ENCODE measurements at places on chromosomes 7 and 10.

DNA sequence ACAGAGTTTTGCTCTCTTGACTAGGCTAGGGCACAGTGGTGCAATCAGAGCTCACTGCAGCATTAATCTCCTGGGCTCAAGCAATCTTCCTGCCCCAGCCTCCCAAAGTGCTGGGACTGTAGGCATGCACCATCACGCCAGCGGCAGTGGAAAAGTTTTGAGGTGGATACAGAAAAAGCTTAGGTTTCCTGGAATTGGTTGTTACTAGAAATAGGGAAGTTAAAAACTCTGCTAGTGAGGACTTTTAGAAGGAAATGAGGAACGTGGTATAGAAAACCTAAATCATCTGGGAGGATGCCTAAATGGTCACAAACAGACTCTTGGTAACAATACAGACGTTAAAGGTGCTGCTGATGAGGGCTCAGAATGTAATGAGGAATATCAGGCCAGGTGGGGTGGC is 10.9 kb upstream of the SNX8 start:
- DNase-seq: no peak

DNA sequence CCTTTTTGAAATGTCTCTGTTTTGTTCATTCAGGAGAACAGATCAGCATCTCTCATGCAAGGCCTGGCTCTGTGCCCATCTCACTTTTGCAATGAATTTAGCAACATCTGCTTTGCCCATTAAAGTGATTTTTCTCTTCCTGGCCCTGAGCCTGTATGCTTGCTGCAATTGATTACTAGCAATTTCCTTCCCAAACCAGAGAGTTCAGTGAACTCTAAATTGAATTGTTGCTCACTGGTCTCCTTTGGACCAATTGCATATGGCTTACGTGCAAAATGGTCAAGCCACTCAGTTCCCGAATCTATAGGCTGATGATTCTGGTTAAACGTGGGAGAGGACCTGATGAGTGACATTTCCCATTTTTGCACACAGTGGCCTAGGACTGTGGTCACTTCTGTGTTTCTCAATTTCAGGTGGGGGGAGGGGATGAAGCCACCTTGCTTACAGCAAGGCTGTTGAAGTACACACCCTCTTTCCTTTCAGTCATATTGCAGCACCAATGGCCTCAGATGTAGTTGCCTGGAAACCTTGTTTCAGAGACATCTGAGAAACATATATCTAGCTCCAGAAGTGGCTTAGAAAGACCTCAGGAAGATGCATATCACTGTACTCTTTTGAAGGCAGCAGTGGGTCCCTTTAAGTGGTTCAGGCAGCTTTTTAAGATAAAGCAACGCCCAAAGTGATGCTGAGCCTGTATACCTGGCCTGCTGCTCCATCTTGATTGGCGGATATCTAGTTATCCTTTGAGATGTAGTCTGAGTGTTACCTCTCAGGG is 201.4 kb downstream of the PTEN start:
- no peak for DNase-seq

DNA sequence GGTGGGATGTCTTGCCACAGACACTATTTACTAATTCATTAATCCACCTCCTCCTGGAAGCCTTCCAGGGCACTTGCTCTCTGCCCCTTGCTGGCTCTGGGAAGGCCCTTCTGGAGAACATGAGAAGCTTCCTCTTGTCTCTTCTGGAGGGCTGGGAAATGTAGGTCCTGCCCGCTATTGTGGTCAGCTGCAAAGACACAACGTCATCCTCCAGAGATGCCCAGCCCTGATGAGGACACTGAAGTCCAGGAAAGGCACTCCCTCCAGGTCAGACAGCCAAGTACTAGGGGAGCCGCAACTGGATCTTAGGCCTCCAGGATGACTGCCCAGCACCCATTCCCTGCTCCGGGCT is 9.6 kb upstream of the TACR2 start:
- no peak for DNase-seq

DNA sequence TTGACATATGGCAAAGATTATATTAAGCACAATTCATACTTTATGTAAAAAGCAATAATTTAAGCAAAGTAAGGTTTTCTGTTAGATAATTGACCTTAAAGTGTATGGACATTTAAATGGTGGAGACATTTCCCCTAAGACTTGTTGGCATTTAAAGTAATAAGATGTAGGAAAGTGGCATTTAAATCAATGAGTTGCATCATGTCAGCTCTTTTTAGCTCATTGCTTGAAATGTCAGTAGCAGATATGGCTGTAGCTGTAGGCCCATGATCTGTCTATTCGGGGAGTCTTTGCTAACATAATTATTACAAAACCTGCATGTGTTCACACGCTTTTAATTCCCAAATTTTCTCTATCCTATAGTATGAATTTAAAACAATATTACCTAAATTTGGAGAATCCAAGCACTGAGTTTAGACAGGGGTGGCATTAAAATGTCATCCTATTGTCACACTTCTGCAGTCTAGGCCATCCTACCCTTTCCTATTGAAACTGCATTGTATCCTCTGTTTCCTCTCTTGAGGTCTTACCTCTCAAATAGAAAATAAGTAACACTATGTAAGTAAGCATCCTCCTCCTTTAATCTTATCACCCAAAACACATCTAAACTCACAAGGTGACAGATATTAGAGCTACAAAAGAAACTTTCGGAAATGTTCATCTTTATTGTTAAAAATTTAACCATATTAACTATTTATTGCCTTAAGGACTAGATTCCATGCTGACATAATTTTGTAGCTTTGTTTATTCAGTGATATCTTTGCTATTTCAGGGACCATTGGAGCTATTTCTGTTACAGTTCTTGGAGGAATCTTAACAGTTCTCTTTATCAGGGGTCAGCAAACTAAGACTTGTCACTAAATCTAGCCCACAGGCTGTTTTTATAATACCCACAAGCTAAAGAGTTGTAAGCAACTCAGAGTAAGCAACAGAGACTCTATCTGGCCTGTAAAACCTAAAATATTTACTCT is 91.2 kb downstream of the LCOR start:
- DNase-seq: no peak

- DNase-seq: no peak
These were observed 248.5 kb upstream of the NPY start for GRCh38 chr7:24035366-24036032.

DNA sequence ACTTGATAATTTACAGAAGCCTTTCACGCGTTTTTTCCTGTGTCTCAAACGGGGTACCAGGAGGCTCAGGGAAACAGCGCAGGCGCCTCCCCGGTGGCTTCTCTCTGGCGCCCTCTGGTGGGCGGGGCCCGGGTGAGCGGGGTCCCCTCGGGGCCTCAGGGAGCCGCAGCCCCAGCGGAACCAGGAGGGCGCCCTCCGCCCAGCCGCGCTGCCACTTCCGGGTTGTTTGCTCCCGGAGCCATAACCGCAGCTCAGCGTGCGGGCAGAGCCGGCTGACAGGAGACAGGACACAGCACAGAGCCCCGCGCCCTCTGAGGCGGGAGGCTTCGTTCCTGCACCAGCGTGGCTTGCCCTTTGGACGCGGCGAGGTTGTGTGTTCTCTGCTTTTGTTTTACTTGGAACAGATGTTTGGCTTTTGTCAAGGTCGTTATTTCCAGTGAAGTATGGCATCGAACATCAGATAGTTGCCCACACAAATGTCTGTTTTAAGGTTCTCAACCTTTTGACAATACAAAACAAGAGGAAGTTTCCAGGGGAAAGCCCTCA is 6.9 kb upstream of the CYP2E1 start:
- DNase-seq: peak; percentile 84

DNA sequence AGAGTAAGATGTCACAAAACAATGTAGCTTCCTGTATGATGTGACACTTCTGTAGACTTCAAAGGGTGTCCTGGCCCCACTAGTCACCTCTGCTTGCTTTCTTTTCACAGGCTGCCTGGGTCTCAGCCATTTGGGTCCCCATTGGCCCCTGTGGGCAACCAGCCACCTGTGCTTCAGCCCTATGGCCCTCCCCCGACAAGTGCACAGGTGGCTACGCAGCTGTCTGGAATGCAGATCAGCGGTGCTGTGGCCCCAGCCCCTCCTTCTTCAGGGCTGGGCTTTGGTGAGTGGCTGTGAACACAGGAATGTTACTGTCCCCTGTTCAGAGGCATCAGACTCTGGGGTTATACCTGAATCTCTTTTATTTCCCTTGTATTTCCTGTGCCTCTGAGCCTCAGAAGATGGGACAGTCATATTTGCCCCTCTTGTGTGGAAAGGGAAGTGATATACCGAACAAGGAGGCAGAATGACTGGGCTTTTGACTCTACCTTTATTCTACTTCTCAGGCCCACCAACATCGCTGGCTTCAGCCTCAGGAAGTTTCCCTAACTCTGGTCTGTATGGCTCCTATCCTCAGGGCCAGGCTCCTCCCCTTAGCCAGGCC is 15.4 kb downstream of the SEC24C start:
- no peak for DNase-seq

GRCh38 chr7:151686016-151686766 is 166.5 kb upstream of the RHEB start:
- DNase-seq: no peak

DNA sequence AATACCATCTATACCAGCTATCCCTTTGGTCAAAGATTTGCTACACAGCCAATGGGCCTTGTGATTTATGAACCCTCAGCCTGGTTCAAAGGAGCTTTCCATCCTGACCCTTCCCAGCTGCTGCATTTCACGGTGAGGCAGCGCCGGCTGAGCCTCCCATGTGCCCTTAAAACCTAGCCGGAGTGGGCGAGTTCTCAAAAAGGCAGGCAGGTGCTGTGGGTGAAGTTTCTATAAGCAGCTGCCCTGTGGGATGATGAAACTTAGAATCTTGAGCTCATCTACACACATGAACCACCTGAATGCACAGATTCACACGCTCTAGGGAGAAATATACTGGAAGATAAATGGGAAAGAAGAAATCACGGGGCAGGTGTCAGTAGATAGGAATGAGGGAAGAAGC is 224.7 kb downstream of the MLLT10 start:
- DNase-seq: no peak

- no peak for DNase-seq
These were observed 33.7 kb upstream of the CREB5 start for GRCh38 chr7:28378574-28379149.

DNA sequence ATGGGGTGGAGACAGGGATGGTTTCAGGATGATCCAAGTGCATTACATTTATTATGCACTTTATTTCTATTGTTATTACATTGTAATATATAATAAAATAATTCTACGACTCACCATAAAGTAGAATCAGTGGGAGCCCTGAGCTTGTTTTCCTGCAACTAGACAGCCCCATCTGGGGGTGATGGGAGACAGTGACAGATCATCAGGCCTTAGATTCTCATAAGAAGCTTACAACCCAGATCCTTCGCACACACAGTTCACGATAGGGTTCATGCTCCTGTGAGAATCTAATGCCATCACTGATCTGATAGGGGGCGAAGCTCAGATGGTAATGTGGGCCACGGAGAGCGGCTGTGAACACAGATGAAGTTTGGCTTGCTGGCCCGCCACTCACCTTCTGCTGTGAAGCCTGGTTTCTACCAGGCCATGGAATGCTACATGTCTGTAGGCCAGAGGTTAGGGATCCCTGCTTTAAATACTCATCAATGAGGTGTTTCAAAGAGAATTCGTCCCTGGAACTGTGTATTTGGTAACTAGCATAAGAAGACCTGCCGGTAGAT is 21.2 kb upstream of the PRKCQ start:
- no peak for DNase-seq

GRCh38 chr10:32540691-32541470 is 94.9 kb downstream of the CCDC7 start:
- DNase-seq: no peak

DNA sequence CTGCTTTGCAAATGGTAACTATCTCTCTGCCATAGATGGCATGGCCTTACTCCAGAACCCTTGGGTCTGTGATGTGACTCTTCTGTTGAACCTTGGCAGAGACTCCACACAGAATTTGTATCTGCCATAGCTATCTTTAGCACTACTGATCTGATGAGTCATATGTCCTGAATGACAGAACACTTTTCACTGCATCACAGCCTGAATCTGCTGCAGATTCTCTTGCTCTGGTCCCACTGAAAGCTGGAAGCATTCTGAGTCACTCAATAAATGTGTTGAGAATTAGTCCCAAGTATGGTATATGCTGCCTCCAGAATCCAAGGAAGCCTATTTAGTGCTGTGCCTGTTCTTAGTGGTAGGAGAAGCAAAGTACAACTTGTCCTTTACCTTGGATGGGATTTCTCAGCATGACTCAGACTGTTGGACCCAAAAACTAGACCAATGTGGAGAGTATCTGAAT is 39.5 kb upstream of the ANKRD1 start:
- DNase-seq: no peak

GRCh38 chr7:729140-730000 is 2.3 kb upstream of the PRKAR1B start:
- no peak for DNase-seq

DNA sequence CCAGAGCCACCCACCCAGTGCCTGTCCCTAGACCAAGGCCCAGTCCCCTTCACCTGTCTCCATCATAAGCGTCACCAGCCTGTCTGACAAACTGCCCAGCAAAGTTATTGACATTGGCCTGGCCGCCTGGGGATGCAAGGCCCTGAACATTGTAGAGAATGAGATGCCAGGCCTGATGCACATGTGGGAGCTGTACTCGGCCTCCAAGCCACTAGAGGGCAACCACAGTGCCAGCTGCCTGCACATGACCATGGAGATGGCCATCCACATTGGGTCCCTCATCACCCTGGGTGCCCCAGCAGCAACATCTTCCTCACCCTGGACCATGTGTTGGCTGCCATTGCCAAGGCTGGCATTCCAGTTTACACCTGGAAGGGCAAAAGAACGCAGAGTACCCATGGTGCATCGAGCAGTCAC is 63.7 kb upstream of the ANTXRL start:
- DNase-seq: no peak

GRCh38 chr10:5645375-5645774 is 21.0 kb downstream of the ASB13 start:
- no peak for DNase-seq

DNA sequence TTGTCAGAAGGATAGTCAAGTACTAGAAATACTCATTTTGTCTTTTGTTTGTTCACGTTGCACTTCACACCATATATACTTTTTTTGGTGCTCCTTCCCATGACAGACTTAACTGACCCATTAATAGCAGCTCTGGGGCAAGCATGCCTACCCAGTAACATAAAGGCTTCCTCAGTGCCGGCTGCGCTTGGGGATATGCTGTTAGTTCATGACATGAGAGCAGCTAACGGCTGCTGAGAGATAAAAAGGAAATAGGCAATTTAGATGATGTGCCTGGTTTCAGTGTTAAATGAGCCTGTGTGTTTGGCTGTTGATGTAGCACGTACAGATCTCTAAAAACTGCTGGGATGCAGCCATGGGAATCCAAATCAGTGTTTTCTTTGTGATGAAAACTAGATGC is 86.4 kb downstream of the TAX1BP1 start:
- DNase-seq: no peak

- no peak for DNase-seq
These were observed 101.0 kb downstream of the DIP2C start for GRCh38 chr10:588246-589165.
